ENCODE measurements at places on chromosomes 3 and 15.
A peak's percentile ranks its signal among the peaks of the same experiment; 100 is the strongest.

DNA sequence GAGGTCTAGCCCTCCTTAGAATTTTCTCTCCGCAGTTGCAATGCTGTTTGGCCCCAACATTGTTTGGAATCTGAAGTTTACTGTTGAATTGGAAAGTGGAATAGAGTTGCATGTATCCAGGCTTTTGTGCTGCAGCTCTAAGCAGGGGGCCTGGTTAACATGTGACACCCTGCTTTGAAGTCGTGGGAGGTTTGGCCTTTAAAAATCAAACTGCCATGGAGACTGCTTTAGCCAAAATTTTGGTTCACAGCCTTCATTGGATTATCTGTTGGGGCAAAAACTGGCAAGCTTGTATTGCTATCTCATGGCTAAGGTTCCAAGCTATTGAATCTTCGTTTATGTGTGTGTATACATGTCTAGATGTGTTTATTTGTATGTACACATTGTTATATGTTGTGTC, 15.8 kb downstream of the CYP11A1 start:
- DNase-seq, result no peak

DNA sequence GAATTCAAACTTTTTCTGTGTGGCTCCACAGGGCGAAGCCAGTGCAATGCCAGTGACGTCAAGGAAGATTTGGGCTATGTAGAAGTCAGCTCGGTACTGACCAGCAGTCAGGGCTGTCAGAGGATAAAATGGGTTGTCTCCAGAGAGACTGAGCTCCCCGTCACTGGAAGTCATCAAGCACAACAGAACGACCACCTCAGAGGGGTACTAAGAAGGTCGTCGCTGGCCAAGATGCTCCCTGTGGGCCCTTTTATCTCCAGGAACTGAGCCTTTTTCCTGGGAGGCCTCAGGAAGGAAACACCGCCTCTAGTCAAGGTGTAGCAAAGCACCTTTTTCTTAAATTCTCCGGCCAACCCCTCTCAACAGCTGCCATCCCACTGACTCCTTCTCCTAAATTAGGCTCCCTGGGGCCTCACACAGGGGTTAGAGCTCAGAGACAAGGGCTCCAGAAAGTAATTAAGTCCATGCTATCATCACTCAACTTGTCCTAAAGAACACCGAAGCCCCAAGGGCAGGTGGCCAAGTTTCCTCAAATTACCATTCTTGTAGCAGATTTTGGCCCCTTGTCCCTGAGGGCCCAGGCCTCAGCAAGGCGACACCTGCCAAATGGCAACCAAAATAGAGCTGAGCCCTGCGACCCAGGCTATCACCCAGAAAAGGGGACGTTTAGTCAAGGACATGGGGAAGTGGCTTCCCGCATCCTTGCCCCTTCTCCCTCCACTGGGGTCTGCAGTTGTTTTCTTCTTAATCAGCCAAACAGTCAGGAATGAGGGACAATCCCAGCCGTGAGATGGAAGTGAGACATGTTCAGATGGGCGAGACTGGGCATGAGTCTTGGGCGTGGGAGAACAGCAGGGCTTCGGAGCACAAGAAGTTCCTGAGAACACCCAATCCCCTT, 48.0 kb downstream of the SSUH2 start:
- no peak for DNase-seq

DNA sequence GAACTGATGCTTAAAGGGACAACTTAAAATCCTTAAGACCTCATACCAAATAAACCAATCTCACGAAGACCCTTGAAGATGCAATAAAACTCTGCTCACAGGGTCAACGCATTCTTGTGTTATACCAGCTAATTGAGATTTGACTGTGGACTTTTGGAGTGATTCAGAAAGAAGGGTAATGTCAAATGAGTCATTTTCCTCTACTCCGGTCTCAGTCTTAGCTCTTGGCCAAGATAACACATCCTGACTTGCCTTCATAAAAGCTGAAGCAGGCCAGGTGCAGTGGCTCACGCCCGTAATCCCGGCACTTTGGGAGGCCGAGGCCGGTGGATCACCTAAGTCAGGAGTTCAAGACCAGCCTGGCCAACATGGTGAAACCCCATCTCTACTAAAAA, 3.8 kb downstream of the PKM start:
- peak; percentile 60 for DNase-seq

- DNase-seq, result no peak
These were observed 25.1 kb upstream of the UTS2B start for GRCh38 chr3:191355406-191355805.

DNA sequence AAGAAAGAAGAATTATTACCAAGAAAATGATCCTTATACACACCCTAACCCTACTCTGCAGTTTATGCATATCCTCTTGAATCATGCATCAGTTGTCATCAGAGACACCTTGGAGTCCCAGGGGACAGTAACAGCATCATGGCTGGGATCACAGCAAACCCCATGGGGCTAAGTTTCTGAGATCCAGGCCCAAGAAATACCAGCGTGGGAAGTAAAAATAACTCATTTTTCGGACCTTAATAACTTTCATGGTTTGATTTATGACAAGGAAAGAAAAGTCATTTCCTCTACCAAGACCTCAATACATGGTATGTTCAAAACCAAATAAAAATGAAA, 38.8 kb upstream of the B3GNT5 start:
- no peak for DNase-seq

- peak; percentile 47 for DNase-seq
These were observed 394 bp downstream of the OSBPL10 start for GRCh38 chr3:31980530-31981205.

- no peak for DNase-seq
These were observed 80.9 kb upstream of the ARHGEF26 start for GRCh38 chr3:154040283-154040682.

DNA sequence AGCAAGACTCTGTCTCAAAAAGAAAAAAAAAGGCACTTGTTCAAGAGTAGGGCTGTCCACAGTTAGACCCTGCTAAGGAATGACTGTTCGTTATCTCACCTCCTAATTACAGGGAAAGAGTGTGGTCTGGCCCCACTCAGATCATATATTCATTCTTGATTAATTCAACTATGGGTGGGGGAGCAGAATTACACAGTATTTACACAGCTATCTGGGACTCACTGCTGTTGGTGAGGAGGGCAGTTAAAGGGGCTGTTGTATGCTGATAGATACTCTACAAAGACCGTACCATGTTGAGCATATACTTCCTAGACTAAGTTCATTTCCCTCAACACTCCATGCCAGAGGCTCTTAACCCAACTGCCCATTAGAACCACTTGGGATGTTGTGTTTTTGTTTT, 3.8 kb upstream of the ZNF620 start:
- no peak for DNase-seq

- no peak for DNase-seq
These were observed 21.6 kb upstream of the DUSP7 start for GRCh38 chr3:52077925-52078324.

DNA sequence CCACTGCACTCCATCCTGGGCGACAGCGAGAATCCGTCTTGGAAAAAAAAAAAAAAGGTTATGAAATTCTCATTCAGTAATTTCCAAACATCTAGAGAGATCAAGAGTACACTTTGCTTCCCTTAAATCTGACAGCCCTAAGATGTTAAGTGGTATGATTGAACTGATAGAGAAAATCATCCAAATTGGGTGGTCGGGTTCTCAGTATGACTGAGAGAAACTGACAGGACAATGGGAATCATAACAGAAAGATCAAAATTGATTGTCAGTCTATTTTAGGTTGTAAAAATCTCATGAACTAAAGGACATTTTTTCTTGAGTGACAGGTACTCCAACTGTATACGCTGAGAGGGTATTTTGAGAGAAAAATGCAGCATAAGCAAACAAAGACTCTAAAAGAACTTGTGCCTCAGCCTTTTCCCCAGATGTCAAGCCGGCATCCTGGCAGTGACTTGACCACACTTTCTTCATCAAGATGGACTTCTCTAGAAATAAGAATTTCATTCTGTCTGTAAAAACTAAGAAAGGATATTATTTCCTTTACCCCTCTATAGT, 65.8 kb downstream of the MYO5A start:
- no peak for DNase-seq

- DNase-seq, result no peak
These were observed 308.4 kb downstream of the SQOR start for GRCh38 chr15:45943240-45943639.

DNA sequence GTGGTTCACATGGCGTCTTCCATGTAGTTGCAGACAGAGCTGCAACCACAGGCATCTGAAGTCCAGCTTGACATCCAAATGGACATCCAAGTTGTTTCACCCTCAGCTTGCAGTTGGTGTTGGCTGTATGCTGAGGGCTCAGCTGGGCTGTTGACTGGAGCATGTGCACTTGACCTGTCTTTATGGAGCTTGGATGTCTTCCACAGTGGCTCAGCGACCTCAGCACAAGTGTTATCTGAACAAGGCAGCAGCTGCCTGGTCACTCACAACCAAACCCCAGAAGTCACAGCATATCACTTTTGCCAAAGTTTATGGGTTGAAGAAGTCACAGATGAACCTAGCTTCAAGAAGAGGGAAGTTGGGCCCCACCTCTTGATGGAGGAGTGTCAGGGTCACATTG, 92.9 kb downstream of the TPRA1 start:
- no peak for DNase-seq

GRCh38 chr3:72329354-72329753, 518.9 kb downstream of the SHQ1 start:
- DNase-seq, result no peak

DNA sequence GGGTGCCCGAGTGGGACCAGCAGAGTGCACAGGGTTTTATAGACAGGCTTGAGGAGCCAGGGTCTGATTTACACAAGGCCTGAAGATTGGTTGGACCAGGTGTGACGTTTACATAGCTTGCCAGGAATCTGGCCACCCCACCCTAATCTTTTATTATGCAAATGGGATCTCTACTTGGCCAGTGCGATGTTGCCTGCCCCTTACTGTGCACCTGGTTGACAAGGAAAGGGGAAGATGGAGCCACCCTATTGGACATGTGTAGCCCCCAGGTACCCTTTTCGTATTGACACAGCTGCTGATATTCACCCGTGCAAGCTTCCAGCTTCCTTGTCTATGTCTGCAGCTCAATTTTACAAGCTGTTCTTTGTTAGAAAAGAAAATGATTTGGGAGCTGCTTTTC, 132.0 kb downstream of the ARNT2 start:
- no peak for DNase-seq

- no peak for DNase-seq
These were observed 7.8 kb downstream of the EMC3 start for GRCh38 chr3:9978710-9979305.

GRCh38 chr3:187039723-187040414, 99.4 kb downstream of the RPL39L start:
- DNase-seq, result no peak

Data from stimulated activated CD4-positive, alpha-beta T cell treated with anti-CD3 and anti-CD28 coated beads, Interleukin-2, amount 100 ng/mL, for 24 hours (primary cell).